ENCODE measurements at places on chromosomes 5 and 9.

DNA sequence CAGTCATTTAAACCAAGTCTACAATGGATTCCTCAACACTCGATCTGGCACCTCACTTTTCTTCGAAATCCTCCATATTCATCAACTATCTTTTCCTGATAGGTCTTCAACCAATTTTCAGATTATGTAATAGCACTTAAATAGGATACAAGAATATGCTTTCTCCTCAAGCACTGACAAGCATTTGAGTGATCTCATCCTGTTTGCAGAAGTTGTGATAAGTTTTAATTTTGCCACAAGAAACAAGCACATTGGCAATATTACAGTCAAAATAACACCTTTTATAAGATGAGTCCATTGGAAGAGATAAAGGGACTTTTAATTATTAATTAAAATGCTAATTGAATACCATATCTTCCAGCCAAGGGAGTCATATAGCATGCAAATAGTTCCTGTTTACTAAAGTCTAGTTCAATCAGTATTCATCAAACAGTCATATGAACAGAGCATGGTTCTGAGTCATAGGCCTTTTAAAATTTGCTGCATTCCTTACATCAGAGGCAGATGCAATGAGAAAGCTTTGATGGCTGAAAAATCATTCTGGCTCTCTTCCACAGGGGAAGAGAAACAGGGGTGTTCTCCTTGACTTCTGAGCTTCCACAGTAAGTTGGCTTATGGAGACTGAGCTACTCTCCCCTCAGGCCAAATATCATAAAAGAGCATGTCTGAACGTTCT is 32.7 kb upstream of the ZCCHC9 start:
- no peak for DNase-seq

GRCh38 chr5:134453016-134453415 is 41.3 kb upstream of the CDKN2AIPNL start:
- no peak for DNase-seq

GRCh38 chr9:91714874-91715615 is 235.0 kb downstream of the ROR2 start:
- DNase-seq, result no peak

- no peak for DNase-seq
These were observed 101.3 kb downstream of the CNTLN start for GRCh38 chr9:17236147-17236546.

- no peak for DNase-seq
These were observed 16.0 kb downstream of the SLC22A5 start for GRCh38 chr5:132385326-132386105.

- no peak for DNase-seq
These were observed 20.3 kb downstream of the BRD9 start for GRCh38 chr5:872301-872700.
